ENCODE measurements at places on chromosomes 16 and 17.

DNA sequence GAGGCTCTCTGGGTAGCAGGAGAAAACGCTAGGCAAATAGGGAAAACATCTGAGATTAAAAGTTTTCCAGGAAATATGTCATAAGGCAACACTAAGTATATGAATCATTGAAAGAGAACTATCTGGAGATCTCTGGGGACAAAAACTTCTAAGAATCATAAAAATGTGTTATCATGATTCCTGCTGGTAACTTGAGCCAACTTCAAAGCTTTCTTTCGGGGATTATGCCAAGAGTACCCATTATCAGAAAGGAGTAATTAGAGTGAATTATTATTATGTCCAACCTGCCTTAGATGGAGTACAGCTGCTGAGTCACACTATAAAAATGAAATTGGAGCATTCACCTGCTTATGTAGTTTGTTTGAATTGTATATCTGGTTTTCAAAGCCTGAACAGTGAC lies 488.5 kb upstream of the SOX9 start:
- peak; percentile 12 for DNase-seq

DNA sequence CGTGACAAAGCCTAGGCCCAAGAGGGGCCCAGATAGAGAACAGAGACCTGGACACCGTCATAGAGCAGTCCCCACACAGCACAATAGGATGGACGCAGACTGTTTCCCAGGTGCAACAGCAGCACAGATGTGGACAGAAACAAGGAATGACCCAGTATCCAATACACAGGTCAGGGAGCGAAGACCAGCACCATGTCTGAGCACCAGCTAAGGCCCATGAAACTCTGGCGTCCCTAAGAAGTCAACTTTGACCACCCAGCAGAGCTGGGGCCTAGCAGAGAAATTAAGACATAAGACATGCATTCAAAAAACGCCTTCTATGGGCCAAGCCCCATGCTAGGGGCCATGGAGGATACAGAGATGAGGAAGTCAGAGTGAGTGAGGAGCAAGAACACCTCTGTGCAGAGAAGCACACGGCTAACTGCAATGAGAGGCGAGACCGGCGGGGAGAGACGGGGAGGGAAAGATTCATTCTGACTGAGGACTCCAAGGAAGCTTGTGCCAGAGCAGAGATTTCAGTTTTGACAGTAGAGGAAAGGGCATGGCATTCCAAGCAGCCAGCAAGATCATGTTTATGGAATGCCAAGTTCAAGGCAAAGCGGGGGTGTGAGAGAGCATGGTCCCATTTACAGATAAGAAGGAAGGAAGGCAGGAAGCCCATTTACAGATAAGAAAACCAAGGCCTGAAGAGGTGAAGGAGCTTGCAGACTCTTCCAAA lies 50.8 kb downstream of the PITPNM3 start:
- no peak for DNase-seq

GRCh38 chr16:14373896-14374295 lies 256.2 kb downstream of the PARN start:
- DNase-seq = no peak

- DNase-seq = no peak
Observed at GRCh38 chr16:50434872-50435478, 66.2 kb upstream of the BRD7 start.

GRCh38 chr16:75317101-75317522 lies 65.7 kb upstream of the BCAR1 start:
- DNase-seq = peak; percentile 76

DNA sequence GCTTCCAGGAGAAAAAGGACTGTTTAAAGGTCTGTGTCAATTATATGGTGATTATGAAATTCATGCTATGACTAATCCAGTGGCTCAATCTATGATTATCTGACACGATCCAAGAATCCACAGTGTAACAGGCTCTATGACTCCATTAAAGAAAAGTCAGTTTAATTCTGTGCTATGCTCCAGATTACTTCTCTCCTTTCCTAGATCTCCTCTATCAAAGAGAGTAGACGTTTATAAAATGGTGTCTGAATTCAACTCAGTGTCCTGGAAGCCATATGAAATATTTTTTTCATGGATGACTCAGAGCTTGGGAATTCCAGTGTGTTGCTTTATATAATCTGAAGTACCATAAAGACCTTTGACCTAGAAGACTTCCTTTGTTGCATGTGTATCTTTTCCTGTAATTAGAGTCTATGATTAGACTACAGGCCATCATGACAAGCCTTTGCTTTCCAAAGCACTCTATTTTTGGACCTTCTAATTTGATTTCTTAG lies 27.0 kb upstream of the NF1 start:
- no peak for DNase-seq

- DNase-seq = no peak
Observed at GRCh38 chr16:14251419-14251818, 180.3 kb downstream of the MRTFB start.

DNA sequence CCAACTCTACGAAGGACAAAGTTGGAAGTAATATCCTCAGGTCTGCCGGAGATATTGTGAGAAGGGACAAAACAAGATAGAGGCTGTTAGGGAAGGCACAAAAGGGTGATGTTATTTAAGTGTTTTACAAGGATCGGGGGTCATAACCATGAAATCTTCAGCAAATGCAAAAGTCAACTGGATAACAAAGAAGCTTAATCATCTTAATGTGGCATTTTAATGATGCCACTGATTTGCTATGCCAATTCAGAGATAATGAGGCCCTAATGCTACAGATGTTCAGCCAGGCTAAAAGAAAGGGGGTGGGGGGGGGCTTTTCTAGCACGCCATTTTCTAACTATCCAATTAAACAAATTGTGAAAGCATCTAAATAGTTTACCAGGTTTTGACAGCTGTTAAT lies 63.1 kb downstream of the IKZF3 start:
- DNase-seq = no peak

DNA sequence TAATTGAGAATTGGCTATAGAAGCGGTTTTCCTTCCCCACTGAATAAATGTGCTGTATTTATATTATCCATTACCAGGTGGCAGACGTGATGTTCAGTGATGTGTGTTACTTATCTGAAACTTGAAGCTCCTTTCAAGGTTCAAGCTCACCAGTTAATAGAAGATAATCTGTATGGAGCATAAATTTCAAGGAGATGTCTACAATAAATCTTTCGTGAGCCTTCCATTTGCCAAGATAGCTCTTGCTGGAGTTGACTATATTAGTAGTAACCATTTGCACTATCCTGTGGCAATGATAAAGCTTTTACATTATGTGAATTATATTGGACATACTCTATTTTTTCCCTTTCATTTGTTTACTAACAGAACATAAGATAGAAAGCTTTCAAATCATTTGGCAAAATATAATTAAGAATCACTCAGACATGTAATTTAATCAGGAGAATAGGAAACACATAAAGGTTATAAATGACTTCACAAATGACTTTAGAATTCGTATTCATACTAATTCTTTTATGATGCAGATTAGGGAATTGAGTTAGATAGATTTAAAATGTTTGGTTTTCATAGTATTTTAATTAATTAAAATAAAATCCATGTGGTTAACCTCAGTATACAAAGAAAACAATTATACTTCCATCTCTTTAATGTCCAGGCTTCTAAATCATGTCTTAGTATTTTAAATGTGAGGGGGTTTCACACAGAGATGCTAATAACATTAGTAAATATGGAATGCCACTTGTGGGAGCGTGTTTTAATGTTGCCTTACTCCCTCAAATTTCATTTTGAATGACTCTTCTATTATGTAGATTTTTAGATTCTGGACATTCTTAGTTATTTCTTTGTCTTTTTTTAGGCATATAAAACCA lies 664.4 kb upstream of the CDH8 start:
- DNase-seq = no peak

GRCh38 chr16:83940630-83941378 lies 12.2 kb upstream of the OSGIN1 start:
- no peak for DNase-seq

- peak; percentile 56 for DNase-seq
Observed at GRCh38 chr17:37488607-37489196, 989 bp upstream of the DUSP14 start.

- DNase-seq = no peak
Observed at GRCh38 chr16:65743558-65743957, 621.7 kb upstream of the CDH11 start.

- DNase-seq = no peak
Observed at GRCh38 chr17:39755554-39756379, 18.0 kb downstream of the GRB7 start.

DNA sequence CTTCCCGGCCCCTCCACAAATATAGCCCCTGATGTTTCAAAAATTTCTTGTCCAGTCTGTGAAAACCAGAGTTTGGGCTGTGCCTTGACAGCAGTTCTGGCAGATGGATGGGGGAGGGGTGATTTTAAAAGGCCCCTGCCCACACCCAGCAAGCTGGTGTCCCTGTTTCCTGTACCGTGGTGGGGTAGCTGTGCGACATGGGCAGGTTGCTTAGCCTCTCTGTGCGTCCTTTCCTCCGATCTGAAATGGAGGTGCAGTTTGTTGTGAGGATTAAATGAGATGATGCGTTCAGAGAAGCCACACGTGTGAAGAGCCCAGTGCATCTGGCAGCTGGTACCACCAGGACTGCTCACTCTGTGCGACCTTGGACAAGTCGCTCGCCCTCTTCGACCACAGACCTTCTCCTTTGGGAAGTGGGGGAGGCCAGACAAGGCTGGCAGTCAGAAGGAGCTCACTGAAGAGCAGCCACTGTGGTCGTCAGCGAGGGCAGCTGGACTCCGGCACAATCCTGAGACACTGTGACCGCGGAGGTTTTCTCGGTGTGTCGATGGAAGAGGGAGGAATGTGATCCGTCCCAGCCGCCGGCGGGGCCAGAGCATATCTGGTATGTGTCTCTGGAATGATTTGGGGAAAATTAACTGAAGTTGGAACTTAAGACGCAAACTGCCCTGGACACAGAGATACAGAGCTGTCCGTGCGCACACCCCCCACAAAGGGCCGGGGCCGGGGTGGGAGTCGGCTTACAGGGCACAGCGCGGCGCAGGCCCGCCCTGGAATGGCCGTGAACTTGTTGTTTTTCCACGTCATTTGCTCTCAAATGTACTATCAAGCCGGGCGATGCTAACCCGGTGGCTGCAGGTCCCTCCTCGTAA lies 721 bp upstream of the WFIKKN2 start:
- DNase-seq = no peak

GRCh38 chr16:29820271-29820701 lies at the start of gene MVP:
MVP (plus strand) TSS chr16:29820462; CDS start chr16:29830550, 10,088 bp downstream.
- DNase-seq = peak; percentile 77

DNA sequence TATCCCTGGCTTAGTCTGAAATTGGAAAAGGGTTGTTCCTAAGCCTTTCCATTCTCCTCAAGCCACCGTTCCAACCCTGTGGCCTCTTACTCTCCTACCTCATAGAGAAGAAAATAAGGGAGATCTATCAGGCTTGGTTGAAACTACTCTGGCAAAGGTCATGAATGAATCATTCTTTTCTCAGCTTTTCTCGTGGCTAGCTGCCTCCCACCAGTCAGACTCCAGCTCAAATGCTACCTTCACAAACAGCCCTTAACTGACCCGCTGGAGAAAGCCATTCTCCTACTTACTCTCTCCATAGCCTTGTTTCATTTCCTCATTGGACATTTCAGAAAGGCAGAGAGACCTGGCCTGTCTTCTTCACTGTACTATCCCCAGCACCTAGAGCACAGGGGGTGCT lies 8.9 kb downstream of the MYH10 start:
- no peak for DNase-seq

DNA sequence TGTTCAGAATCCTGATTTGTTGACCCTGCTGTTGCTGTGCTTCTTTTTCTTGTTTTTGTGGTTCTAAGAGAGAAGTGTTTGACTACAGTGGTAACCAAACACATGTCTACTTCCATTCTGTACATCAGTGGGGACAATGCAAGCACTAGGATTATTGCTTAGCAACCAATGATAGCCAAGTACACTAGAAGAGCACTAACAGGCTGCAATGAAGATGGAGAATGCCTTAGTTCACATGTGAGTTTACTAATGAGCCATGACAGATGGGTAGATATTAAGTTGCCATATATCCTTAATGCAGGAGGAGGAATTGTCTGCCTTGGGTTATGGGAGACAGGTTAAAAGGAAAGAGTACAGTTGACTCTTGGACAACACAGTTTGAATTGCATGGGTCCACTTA lies 8.3 kb downstream of the EFCAB5 start:
- peak; percentile 40 for DNase-seq

DNA sequence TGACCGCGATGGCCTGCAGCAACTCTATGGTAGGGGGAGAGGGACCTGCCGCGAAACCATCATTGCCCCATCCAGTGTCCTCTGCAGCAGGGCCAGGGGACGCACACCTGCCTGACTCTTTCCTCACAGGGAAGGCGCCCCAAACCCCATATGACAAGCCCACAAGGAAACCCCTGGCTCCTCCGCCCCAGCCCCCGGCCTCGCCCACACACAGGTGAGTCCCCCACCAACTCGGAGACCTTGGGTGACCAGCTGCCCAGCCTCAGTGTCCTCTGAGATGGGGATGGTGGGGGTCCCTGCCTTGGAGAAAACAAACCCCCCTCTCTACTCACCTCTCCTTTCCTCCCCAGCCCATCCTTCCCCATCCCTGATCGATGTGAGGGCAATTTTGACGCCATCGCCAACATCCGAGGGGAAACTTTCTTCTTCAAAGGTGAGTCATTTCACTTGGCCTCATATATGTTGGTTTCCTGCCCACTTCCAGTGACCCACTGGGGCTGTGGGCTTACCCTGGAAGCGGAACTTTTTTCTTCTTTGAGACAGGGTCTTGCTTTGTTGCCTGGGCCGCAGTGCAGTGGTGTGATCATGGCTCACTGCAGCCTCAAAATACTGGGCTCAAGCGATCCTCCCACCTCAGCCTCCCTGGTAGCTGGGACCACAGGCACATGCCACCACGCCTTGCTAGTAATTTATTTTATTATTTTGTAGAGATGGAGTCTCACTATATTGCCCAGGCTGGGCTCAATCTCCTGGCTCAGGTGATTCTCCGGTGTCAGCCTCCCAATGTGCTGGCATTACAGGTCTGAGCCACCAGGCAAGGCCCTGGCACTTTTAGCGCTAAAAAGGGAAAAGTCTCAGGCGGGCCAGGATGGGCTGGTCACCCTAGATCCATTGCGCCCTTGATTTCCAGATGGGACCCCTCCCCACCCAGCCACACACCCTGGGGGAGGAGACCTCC lies 8.0 kb upstream of the IL32 start:
- no peak for DNase-seq

DNA sequence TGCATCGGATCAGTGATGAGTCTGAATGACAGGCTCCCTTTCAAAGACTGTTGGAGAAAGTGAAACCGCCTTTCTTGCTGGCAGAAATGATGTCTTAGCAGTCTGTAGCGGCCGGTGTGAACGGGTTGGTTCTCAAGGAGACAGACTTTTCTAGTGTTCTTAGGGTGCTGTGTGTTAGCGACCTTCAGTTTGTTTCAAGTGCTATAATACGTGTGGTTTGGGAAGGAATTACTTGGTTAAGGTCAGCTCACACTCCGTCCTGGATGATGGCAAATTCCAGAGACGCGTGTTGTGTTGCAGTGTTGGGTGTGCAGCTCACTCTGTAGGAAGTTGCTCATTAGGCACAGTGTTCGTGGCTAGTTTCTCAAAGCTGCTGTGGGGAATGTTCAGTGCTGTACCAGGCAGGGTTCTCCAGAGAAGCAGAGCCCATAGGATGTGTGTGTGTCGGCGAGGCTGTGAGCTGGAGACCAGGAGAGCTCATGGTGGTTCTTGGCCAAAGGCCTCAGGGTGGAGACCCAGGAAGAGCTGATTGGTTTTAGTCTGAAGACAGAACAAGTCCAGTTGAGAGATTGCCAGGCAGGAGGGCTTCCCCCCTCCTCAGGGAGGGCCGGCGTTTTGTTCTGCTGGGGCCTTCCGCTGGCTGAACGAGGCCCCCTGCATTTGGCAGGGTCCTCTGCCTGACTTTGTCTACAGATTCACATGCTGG lies 37.6 kb downstream of the ZNF750 start:
- no peak for DNase-seq

- no peak for DNase-seq
Observed at GRCh38 chr16:23833960-23834685, 1.7 kb upstream of the PRKCB start.

Data from OCI-M1 (cell line).